ENCODE measurements at places on chromosomes 7 and 10.

DNA sequence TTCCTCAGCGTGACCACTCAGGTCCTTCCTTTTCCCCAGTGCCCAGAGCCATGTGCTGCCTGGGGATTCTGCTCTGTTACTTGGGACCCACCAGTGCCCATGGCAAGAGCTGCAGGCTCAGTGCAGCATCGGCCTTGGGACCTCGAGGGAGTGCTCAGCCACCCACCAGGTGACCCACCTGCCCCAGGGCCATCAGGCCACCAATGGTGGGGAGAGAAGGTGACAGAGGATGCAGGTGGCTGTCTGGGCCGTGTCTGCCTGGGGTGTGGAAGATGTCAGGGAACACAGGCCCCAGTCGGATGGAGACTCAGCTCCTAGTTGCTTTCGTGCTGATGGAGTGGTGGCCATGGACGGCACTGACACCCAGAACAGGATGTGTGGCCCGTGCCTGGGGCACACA is 104.7 kb upstream of the FAM20C start:
- no peak for DNase-seq

GRCh38 chr10:69287181-69287580 is 8.9 kb downstream of the HK1 start:
- no peak for DNase-seq

GRCh38 chr7:13577566-13578145 is 411.8 kb downstream of the ETV1 start:
- DNase-seq, result no peak

DNA sequence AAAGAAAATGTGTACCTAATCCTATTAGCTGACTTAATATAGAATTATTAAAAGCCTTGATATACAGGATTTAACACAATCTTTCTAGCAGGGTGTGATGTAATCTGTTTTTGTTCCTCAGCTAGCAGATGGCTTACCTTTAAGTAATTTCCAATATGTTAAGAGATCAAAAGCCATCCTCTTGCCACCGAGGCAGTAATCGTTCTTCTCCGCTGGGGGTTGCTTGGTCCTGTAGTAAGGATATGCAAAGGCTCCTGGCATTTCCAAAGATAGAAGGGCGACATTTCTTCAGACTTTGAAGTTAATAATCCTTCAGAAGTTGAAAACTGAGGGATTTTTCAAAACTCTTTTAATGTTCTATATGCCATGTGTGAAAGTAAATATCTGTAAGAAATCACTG is 156.4 kb downstream of the FZD1 start:
- DNase-seq, result no peak

DNA sequence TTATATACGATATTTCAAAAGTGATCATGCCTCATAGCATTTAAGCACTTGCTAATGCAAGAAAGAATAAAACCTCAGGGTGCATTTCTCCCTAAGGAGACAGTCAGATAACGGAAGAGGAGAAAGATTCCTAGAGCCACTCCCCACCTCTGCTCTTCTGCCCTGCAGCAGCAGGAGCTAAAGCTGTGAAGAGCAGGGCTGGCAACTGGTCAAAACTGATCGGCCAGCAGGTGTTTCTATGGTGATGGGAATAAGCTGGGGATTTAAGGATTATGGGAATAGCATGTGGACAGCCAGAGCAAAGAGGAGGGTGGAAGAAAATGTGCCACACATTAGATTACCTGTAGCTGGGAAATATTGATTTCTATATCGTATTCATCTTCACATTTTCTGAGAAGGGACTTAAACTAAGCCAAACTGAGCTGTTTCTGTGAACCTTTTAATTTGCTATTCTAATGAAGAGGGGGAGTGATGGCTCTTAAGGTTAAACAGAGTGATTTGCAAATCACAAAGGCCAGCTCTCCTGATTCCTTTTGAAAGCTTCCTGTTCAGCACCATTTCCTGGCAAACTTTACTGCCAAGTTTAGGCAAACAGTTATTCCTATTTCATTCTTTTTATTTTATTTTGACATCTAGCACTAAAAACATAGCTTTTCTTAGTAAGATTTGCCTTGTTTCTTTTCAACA is 268.9 kb upstream of the PFKP start:
- DNase-seq, result no peak

DNA sequence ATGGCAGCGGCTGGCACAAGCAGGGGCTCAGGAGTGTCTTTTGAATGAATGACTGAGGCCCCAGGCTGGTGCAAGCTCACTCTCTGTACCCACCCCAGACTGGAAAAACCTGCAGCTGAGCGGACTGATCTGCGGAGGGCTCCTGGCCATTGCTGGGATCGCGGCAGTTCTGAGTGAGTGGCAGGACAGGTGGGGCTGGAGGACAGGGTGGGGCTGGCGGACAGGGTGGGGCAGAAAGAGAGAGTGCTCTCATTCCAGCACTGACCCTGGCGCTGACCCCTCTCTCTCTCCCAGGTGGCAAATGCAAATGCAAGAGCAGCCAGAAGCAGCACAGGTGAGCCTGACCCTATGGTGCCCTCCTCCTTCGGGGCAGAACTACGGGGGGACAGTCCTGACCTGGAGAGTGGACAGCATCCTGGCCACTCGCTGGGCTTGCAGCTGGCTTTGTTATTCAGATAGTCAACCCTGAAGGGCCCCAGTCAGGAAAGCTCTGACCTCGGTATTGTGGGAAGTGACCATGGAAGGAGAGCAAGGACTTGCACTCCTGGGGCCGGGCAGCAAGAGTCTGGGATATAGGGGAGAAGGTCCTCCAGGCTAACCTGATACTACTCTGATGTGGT is 4.1 kb downstream of the FXYD4 start:
- DNase-seq, result no peak

All from cortex of kidney (tissue), 1 donor.